ENCODE measurements at places on chromosomes 5 and 9.

GRCh38 chr5:16934677-16935153 is 1.4 kb downstream of the MYO10 start:
- DNase-seq, result no peak

DNA sequence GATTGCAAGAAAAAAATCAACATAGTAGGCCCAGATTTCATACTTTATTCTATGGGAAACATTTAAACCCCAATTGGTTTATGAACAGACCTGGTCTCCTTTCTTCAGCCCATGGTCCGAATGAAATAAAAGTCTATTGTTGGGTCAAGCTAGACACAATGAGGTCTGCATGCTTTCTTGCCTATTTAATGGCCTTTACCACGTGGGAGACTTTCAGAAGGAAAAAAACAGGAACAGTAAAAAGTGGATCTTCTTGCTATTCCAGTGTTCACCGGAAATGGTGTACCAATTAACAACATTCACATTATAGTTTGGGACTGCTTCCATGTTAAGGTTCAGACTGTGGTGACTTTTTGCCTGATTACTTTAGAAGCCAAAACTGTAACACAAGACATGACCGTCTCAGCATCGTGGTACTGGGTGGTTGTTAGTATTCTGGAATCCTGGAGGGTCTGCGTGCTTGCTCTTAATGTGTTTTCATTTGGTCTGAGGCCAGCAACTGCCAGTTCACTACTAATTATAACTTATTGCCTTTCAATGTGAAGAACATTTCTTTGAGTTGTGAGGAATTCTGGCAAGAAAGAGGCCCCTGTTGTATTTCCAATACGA is 85.4 kb upstream of the PRRC1 start:
- no peak for DNase-seq

- DNase-seq, result no peak
Observed at GRCh38 chr9:81589819-81590218, 99.5 kb downstream of the TLE1 start.

- no peak for DNase-seq
Observed at GRCh38 chr5:55108661-55109060, 6.2 kb downstream of the GZMA start.

GRCh38 chr9:134658378-134658955 is 16.9 kb downstream of the COL5A1 start:
- DNase-seq, result no peak

- no peak for DNase-seq
Observed at GRCh38 chr5:1545126-1545804, 21.5 kb upstream of the LPCAT1 start.

DNA sequence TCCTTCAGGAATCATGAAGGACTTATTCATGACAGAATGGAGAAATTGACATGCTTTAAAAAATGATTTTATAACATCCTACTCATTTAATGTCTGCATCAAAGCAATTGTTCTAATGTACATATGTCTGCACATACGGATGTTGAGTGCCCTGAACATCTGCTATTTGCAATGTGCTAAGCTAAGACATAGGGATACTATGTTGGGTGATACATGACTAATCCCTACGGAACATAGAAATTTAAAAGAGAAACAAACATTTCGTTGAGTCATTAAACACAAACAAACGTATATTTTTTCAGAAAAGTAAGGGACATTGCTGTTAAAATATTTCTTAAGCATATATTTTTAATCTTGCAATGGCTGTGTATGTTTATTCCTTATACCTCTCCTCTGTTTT is 686.5 kb upstream of the ADAMTS16 start:
- DNase-seq, result no peak

DNA sequence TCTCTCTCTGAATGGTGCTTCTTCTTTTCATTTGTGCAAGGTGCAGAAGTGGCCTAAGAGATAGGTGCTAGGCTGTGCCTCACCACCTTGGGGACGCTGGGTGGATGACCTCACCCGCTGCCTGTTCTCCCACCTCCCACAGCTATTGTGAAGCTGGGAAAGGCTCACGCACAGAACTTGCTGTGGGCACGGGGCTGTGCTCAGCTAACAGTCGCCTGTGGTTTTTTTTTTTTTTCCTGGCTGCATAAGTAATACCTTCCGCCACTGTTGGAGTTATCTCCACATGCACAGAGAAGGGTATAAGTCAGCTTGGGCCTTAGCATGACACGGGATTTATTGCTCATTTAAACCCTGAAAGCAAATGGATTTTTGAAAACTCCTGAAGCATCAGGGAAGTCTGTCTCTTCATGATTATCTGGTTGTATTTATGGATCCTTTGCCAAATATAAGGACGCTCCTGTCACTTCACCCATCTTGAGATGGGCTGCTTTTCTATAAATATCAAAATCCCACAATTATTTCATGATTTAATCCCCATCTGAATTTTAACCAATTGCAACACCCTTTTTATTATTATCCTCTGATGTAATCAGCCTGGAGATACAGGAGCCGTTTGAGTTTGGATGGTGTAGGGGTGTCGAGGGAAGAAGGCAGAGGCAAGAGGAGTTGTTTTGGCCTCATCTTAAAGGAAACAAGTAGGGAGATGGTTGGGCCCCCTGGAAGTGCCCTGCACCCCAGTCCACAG is 9.0 kb downstream of the DBH start:
- no peak for DNase-seq

DNA sequence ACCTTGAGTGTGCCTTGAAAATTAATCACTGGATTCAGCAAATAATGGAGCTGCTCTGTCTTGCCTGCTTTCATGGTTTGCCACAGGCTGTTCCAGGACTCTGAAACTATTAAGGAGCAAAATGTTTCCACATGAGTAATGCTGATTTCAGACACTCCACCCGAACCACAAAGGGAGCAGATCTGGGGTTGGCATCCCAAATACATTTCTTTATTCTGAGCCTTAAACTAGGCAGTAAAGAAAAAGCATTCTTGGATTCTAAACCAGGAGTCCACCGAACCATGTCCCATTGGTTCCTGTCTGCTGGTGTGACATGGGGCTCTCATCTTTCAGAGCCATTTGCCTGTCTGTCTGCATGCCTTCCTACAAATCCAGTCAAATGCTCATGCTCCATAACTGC is 10.1 kb upstream of the C1QTNF3 start:
- no peak for DNase-seq

DNA sequence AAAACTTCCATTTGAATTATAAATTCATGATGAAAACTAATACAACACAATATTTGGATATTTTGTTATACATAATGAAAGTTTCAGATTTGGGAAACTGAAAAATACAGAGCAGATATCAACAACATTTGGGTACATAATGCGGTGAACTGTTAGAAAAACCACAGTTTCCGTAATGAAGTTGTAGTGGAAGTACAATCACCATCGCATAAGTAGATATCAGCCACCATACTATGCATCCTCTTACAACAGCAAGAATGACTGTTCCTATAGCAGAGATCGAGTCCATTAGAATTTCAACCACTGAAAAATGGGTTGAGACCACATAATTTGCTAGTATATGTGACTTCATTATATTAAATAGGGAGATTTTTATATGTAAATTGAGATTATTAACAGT is 770.2 kb upstream of the DMAC1 start:
- no peak for DNase-seq

DNA sequence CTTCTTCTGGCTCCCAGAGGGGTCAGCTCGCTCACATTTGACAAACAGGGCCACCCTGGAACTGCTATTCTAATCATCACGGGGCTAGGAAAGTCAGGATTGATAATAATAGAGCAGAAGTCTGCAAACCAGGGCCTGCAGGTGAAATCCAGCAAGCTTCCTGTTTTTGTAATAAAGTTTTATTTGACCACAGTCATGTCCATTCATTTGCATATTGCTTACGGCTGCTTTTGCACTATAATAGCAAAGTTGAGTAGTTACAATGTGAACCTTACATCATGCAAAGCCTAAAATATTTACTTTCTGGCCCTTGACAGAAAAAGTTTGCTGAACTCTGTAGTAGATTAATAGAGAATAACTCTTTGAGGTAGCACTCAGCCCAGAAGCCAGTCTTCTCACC is 63.2 kb upstream of the CTXN3 start:
- no peak for DNase-seq

DNA sequence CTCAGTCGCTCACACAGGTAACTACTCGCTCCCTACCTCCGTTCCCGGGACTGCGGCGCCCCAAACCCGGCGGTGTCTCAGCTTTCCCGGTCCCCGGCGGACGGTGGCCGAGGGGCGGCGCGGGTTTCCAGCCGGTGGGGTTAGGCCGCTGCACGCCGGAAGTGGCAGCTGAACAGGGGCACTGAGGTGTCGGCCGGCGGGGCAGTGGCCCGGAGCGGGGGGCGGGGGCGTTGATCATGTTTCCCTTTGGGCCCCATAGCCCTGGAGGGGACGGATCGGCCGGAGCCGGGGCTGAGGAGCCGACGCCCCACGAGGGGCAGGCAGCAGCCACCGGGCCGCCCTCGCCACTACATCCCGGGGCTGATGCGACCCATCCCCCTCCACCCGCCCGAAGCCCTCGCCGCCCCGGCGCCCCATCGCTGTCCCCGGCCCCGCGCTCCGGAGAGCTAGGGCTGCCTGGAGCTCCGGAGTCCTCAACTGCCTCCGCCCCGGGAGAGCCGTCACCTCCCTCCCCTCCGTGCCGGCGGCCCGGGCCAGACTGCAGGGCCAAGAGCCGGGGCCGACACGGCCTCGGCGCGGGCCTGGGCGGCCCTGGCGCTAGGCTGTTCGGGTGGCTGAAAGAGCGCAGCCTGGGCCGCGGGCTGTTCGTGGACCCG is at the start of gene DCAF10:
Gene DCAF10 (plus strand): TSS at position 167 of the 656 bp plus-strand sequence. CDS start 70 bp downstream, at position 237.
- DNase-seq, result peak; percentile 66

GRCh38 chr9:130265431-130266235 is at the start of gene HMCN2:
Gene HMCN2, plus strand, starts transcription at chr9:130265760. Its CDS starts 119 bp downstream, at chr9:130265879.
- no peak for DNase-seq

- no peak for DNase-seq
Observed at GRCh38 chr9:124285903-124286291, 28.1 kb downstream of the NEK6 start.

- DNase-seq, result no peak
Observed at GRCh38 chr5:135444881-135445280, 2.3 kb downstream of the DCANP1 start.

- no peak for DNase-seq
Observed at GRCh38 chr5:23419115-23419514, 88.3 kb upstream of the PRDM9 start.

DNA sequence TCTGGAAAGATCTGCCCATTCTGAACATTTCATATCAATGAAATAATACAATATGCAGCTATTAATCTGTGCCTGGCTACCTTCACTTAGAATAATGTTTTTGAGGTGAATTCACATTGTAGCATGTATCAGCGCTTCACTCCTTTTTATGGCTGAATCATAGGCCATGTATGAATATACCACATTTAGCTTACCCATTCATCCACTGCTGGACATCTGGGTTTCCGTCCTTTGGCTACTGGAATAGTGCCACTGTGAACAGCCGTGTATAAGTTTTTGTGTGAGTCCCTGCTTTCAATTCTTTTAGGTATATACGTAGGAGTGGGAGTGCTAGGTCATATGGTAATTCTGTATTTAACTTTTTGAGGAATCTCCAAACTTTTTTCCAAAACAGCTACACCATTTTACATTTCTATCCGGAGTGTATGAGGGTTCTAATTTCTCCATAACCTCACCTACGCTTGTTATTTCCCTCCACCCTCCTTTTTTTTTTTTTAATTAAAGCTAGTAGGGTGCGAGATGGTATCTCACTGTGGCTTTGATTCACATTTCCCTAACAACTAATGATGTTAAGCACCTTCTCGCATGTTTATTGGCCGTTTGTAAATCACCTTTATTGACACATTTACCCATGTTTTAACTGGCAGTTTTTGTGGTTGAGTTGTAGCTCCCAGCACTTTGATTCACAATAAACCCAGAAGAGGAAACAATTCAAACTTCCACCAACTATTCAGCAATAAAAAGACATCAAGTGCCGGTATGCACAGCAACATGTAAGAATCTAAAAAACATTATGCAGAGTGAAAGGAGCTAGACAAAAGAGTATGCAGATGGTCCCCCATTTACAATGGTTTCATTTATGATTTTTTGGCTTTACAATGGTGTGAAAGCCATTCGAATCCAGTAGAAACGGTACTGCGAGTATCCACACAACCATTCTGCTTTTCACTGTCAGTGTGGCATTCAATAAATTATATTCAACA is 8.1 kb downstream of the SEMA4D start:
- no peak for DNase-seq

DNA sequence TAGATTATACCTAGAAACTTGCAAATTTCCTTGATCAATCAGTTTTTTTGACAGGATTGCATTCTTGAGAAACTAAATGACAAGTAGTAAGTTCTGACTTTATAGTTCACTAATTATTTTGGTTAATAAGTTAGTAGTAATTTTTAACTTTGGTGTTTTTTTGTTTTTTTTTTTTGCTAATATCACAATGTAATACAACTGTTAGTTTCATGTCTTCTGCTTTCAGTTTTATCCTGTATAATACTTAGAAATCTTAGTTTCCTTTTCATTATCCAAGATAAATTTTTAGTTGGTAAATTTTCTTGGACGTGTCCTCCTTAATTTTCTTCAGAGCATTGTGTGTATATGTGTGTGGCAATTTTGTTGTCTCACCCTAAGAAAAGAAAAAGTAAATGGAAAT is 57.8 kb downstream of the CWC27 start:
- DNase-seq, result no peak

DNA sequence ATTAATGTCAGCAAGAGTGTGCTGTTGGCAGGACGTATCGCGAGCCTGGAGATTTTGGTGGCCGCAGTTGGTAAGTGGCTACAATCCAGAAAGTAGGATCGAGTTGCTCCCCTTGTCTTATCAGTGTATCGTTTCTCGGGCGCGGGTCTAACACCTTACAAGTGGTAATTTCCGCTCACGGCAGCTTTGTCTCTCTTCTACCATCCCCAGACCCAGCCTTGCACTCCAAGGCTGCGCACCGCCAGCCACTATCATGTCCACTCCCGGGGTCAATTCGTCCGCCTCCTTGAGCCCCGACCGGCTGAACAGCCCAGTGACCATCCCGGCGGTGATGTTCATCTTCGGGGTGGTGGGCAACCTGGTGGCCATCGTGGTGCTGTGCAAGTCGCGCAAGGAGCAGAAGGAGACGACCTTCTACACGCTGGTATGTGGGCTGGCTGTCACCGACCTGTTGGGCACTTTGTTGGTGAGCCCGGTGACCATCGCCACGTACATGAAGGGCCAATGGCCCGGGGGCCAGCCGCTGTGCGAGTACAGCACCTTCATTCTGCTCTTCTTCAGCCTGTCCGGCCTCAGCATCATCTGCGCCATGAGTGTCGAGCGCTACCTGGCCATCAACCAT is 1.1 kb downstream of the PTGER4 start:
- no peak for DNase-seq

Measured in anterior cingulate cortex (tissue), 58 donors.